ENCODE measurements at places on chromosomes 5 and 9. TPM values are rescaled to one million over a fixed set of nuclear protein-coding genes. Genes with fewer than 3 reads are reported as not detected.

IL17B gene
- 0.42 TPM for total RNA-seq

DNA sequence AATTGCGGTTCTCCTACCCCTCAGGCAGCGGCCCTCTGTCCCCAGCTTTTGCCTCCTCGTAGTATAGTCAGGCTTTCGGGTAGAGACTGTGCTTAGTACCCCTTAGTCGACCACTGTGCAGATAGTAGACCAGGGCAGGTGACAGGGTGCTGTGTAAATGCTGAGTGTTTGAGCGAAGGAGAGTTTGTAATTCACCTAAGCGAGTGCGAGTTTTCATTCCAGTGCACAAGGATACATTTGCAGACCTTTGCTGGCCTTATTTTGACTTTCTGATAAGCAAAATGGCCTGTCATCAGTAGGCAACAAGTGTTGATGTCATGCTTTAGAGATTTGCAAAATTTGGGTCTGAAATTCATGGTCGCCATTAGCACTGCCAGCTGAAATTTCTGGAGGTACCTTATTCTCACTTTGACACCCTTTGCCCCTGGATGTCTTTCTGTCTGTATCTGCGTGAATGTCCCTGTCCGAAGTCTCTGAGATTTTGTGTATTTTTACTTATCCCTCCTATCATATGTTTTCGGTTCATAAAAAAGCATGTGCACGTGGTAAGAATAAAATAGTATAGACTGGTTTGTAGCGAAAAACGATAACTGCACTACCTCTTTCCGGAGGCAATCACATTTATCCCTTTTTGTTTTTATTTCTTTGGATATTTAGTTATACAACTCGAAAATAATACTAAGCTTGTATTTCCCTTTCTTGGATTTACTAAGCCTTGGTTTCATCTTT is 1.9 kb downstream of the LMNB1 start:
- DNase-seq = no peak

DNA sequence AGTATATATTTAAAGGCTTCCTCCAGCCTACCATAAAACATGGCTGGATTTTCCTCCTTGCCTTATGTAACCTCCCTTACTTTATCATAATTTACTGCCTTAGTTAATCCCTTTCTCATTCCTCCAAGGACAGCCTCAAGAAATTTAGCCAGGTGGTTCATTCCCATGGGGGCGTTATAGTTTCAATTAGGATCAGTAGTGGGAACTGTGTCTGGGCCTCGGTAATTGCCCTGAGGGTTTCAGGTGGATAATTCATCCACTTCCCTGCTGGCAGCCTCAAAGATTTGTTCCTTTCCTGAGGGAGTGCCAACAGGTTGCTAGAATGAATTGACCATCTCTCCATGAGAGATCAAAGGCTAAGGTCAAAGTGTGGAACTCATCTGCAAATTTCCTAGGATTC is 4.3 kb upstream of the GM2A start:
- DNase-seq = no peak

GRCh38 chr9:71710201-71710600 is 58.1 kb downstream of the CEMIP2 start:
- DNase-seq = no peak

- DNase-seq = no peak
Observed at GRCh38 chr9:125413579-125413978, 152.0 kb downstream of the GAPVD1 start.

- DNase-seq = no peak
Observed at GRCh38 chr9:72826996-72827949, 125.6 kb downstream of the ALDH1A1 start.

- no peak for DNase-seq
Observed at GRCh38 chr9:37551888-37552287, 24.3 kb downstream of the FBXO10 start.

All from colonic mucosa (tissue), 4 donors.